ENCODE measurements at places on chromosomes 1 and 21.

- no peak for DNase-seq
These were observed 41.4 kb downstream of the RNF115 start for GRCh38 chr1:145782272-145783099.

GRCh38 chr1:230517786-230518185 lies 91.7 kb upstream of the PGBD5 start:
- no peak for DNase-seq

DNA sequence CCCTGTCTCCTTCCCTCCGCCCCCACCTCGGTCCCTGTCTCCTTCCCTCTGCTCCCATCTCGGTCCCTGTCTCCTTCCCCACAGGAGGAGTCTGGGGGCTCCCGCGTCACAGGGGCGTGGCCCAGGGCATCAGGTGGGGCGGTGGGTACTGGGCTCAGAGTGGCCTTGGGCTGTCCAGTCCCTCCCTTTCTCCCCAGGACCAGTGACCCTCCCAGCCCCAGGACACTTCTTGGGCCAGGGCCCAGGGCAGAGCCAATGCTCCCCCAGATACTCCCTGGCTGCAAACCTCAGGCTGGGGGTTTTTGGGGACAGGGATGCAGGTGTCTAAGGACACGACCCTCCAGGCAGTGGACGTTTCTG lies 6.8 kb upstream of the RNF223 start:
- no peak for DNase-seq

- DNase-seq: no peak
These were observed 54.3 kb upstream of the PCP4 start for GRCh38 chr21:39812983-39813382.

DNA sequence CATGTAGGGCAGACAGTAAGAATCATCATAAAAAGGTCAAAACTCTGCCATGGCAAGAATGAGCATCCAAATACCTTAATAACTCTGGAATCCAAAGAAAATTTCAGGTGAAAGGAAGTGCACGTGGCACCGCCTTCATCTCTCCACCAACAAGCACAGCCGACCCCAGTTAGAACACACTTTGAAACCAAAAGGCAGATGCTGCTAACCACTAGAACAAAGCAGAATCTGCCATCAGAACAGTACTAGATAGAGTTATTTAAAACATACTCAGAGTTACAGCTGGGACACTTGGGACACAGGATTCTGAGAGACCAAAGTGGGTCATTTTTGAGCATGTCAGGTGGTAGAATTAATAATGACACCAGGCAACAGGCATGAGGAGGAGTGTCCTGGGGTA lies 106.7 kb upstream of the SOD1 start:
- DNase-seq: no peak

GRCh38 chr21:16195538-16195910 lies 465.7 kb downstream of the USP25 start:
- no peak for DNase-seq

- no peak for DNase-seq
These were observed 7.6 kb downstream of the HMGCL start for GRCh38 chr1:23817633-23818032.

GRCh38 chr21:45747802-45748445 lies 104.4 kb downstream of the PCBP3 start:
- no peak for DNase-seq

DNA sequence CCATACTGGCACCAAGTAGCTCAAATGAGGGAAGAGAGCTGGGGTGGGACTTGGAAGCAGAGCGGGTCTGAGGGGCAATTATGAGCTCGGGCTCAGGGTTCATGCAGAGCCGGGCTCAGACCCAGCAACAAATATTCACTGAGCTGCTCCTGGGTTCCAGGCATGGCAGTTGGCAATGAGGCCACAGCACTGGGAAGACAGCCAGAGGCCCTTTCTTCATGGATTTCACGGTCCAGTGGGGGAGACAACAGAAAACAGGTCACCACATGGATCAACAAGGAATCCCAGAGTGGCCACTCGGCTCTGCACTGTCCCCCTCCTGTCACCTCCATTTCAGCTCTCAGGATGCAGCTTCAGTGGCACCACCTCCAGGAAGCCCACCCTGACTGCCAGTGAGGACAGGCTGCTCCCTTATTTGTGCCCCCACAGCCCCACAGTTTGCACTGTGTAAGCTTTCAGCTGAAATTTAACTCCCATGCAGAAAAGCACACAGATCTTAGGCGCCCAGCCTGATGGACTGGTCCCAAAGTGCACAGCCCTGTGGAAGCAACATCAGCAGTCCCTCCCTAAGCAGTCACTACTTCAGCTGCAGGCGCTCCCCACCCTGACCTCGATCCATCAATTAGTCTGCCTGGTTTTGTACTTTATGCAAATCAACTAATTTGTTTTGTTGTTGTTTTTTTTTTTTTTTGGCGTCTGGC lies 22.4 kb downstream of the ARHGEF19 start:
- no peak for DNase-seq

DNA sequence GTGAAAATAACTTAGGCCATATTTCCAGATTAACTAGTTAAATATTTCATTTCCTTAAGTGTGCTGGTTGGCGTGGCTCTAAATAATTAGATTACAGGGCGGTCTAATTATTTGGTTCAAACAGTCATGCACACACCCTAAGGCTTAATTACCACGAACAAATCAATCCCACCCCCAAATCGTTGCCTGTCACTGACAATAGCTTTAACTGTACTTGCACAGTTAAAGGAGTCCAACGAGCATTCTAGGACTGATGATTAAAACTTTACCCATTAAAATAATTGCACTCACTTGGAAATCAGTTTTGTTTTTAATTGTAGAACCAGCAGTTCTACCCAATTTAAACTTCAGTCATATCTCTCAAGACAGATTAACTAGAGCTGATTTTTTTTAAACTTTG lies 1.5 kb upstream of the POU2F1 start:
- no peak for DNase-seq

DNA sequence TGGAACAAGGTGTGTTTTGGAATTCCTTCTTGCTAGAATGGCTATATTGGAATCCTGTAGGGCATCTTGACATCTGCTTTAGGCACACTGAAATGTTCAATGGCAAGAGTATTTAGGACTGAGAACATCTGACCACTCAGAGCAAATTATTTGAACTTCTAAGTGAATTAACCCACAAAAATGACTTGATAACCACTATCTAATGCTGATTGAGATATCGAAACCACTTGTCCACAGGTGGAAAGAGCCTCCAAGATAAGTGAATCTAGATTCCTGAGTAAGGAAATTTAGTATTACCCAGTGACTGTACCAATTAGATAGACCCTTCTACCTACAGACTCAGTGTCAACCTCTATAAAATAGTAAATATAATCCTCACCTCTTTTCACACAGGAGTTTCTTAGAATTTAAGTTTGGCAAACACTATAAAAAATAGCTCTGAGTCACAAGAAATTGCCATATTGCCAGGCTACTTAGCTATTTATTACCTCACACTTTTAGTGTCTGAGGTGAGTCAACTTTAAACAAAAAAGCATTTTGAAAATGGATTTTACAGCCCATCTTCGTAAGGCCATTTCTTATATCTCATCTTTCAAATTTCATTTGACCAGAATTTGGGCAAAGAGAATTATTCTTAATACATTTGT lies 421.8 kb downstream of the PTBP2 start:
- no peak for DNase-seq

DNA sequence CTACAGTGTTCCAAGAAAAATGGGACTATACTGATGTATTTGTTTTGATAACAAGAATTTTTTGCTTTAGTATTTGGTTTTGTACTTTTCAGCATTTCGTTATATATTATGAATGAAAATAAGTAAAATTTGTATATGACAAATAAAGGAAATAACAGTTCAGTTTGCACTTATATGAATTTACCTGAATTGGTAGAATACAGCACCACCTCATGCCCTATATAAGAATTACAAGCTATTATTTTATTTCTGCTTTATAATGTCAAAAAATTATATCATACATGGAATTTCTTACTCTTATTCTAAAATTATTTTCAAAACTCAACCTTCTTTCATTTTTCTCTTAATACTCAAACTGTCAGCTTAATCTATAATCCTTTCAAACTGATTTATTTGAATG lies 14.6 kb downstream of the EFCAB7 start:
- no peak for DNase-seq

GRCh38 chr1:206510371-206510770 lies 3.0 kb downstream of the RASSF5 start:
- no peak for DNase-seq

DNA sequence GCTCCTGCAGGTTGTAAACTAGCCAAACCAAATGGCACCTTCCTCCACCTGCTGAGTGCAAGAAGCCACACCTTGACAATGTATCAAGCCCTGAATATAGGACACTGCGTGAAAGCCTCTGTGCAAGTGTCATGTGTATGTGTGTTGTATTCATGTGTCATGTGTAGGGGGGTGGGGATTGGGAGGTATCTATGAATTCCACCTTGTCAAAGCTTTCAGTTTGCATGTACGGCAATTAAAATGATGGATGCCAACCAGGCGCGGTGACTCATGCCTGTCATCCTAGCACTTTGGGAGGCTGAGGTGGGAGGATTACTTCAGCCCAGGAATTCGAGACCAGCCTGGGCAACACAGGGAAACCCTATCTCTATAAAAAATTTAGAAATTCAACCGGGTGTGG lies 19.8 kb downstream of the CD34 start:
- DNase-seq: no peak

DNA sequence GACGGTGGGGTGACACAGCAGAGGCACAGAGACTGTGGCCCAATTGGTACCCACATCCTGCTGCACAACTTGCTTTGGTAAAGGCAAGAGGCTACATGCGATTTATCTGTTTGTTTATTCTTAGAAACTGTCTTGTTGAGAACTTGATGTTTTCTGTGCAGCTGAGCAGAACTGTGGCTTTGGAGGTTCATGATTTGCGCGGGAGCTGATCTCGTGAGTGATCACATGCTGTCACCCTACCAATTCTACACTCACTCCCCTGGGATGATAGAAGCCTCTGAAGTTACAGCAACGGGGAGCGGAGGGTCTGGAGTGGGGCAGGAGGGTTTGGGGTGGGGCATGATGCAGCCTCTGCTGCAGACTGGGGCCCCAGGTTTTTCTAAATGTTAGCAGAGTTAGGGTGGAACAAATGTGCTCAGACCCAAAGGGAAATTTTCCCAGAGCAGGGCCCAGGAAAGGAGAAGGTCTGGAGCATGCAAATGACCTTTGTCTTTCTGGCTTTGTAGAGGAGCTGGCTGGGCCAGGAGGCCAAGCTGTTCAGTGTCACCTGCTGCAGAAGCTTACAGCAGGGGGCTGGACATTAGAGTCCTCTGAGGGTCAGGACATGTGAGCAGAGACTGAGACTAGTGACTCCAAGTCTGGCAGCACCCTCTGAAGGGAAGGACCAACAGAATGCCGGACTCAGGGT lies 83.6 kb downstream of the GRIK3 start:
- DNase-seq: no peak

All from stimulated activated CD8-positive, alpha-beta memory T cell treated with anti-CD3 and anti-CD28 coated beads, Interleukin-7, amount 100 ng/mL, for 1 hour (primary cell).